ENCODE measurements at places on chromosomes 11 and 22.
A peak's percentile ranks its signal among the peaks of the same experiment; 100 is the strongest.

DNA sequence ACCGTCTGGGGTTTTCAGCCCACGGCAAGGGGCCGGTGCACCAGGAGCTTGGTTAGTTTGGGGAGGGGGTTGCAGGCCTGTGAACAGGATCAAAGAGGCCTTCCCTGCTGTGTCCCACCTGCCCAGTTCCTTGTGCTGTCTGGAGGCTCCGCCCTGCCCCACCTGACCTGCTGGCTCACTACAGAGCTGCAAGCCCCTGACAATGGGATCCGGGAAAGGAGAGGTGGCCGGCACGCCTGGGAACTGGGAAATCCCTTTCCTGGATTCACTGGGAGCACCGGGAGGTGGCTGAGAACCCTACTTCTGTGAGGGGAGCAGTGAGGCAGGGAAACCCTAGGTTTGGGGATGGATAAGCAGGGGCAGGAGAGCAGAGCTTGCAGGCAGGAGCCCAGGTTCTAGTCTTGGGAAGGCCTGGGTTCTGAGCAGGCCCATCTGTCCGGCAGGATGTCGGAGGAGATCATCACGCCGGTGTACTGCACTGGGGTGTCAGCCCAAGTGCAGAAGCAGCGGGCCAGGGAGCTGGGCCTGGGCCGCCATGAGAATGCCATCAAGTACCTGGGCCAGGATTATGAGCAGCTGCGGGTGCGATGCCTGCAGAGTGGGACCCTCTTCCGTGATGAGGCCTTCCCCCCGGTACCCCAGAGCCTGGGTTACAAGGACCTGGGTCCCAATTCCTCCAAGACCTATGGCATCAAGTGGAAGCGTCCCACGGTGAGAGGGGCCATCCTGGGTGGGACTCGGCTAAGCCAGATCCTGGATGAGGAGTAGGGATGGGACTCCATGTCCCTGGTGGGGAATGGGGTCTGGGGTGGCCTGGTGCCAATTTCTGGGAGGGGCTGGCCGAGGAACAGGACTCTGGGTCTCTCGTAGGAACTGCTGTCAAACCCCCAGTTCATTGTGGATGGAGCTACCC is 786 bp downstream of the CAPN1 start:
- no peak for DNase-seq

GRCh38 chr11:71364176-71364671 is 84.0 kb downstream of the DHCR7 start:
- DNase-seq = no peak

- peak; percentile 38 for DNase-seq
These were observed 8.3 kb upstream of the HTR3B start for GRCh38 chr11:113896156-113896879.

GRCh38 chr11:112999520-112999919 is 38.3 kb downstream of the NCAM1 start:
- no peak for DNase-seq

GRCh38 chr22:38696606-38697424 is 3.9 kb downstream of the JOSD1 start:
- peak; percentile 72 for DNase-seq

DNA sequence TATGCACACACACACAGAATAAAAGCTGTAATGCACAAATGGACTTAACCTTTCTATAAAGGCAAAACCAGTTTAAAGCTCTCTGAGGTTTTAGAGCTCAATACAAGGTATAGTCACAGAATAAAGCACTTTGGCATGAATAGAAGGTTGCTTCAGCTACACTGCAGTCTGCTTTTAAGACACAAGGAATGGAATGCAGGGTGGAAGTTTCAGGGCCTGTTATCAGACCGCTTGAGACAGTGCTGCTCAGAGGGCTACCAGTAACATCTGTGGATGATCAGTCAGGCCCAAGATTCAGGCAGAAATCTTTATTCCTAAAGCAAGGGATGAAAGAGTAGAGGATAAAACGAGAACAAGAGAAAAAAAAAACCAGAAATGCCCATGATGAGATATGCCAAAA is 46.7 kb downstream of the CD44 start:
- no peak for DNase-seq

DNA sequence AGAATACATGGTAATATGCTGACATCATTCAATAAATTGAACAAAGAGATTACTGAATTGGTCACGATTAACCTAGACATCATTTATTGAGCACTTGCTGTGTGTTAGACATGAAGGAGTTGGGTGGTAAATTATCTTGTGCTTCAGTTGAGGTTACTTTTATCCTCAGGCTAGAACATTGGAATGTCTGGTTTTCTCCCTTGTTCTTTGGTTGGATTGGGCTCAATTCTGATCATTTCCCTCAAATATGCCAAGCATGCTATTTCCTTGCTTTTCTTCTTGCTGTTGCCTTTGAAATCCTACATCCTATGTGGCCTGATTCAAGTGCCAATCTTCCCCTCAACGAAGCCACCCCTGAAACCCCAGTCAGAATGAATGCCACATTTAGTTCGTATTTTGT is 65.8 kb downstream of the DEUP1 start:
- DNase-seq = no peak

- DNase-seq = no peak
These were observed 300.6 kb downstream of the DDX10 start for GRCh38 chr11:108965306-108966001.

GRCh38 chr22:23106906-23107367 is 34.9 kb downstream of the RSPH14 start:
- DNase-seq = no peak

All from CD4-positive, alpha-beta T cell treated with Interleukin-2 at 100 ng/mL for 4 hours (primary cell).